Spinal cord (tissue), 10 donors: ENCODE measurements at places on chromosomes 5 and 9.

- DNase-seq: peak; percentile 65
These were observed 17.9 kb upstream of the POC5 start for GRCh38 chr5:75734913-75735789.

DNA sequence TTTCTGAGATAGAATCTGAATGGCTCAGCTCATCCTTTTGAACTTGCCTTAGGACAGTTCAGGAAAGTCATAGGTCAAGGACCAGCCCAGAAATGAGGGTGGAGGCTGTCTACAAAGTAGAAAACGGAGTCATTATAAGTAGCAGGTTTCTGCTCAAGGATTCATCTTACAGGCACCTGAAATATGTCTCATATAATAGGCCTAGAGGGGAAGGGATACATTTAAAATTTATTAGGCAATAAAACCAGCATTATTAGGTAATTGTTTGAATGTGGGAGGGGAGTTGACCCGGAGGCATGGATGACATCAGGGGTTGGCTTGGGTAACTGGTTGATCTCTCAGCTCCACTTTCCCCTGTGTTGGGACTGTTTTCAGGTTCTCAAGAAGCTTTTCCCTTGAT is 11.9 kb upstream of the GALNT10 start:
- no peak for DNase-seq

GRCh38 chr5:84550222-84550621 is 165.5 kb upstream of the EDIL3 start:
- DNase-seq: no peak

DNA sequence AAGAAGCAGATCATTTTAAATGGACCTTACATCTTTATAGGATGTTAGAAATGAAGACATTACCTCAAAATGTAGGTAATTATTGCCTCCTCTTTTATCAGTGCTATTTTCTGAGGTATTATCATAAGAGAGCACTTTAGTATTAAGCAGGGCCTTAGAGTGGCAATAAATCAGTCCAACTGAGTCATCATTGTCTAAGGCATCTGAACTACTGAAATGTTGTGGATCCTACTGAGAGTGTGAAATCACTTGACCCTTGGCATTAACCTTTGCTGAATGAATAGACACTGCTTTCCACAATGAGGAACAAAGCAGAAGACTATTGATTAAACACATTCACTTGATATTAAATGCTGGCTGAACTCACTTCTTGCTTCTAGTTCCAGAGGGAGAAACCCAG is 224.6 kb upstream of the ARRDC3 start:
- DNase-seq: no peak

GRCh38 chr5:8993031-8993430 is 552.8 kb downstream of the SEMA5A start:
- no peak for DNase-seq

- DNase-seq: no peak
These were observed 68.3 kb upstream of the TBC1D2 start for GRCh38 chr9:98323831-98324135.

- no peak for DNase-seq
These were observed 245.1 kb downstream of the DOCK8 start for GRCh38 chr9:459491-460444.

GRCh38 chr9:101536351-101536750 is 2.7 kb downstream of the RNF20 start:
- DNase-seq: no peak

GRCh38 chr5:66174338-66174737 is 30.2 kb downstream of the SREK1 start:
- peak; percentile 64 for DNase-seq

- DNase-seq: no peak
These were observed 6.2 kb downstream of the EXOC3 start for GRCh38 chr5:449151-449550.

DNA sequence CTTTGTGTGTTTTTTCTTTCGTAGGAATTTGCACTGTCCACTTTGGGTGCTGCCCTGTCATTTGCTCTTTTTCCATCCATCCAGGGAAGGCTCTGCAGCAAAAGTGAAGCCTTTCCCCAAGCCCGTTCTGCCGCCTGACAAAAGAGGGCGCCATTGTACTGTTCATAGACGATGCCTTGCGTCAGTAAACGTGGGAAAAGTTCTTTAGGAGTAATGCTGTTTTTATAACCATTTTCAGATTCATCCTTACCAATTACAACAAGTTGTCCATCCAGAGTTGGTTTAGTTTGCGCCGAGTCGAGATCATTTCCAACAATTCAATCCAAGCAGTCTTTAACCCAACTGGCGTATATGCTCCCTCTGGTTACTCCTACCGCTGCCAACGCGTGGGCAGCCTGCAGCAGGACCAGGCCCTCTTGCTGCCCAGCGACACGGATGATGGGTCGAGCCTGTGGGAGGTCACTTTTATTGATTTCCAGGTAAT is 34.3 kb upstream of the RPS23 start:
- peak; percentile 39 for DNase-seq

DNA sequence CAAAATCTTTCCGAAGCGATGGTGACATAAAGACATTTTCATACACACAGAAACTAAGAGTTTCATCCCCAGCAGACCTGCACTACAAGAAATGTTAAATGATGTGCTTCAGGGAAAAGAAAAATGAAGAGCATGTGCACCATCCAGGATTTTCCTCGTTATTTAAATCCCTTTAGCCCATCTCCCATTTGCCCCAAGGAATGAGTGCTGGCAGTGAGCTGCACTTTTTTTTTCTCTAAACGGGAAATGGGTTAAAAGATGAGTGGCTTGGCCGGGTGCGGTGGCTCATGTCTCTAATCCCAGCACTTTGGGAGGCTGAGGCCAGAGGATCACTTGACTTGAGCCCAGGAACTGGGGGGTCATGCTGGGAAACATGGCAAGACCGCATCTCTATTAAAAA is 6.8 kb upstream of the LRRC14B start:
- no peak for DNase-seq

GRCh38 chr9:14025741-14026140 is 288.2 kb downstream of the NFIB start:
- no peak for DNase-seq

DNA sequence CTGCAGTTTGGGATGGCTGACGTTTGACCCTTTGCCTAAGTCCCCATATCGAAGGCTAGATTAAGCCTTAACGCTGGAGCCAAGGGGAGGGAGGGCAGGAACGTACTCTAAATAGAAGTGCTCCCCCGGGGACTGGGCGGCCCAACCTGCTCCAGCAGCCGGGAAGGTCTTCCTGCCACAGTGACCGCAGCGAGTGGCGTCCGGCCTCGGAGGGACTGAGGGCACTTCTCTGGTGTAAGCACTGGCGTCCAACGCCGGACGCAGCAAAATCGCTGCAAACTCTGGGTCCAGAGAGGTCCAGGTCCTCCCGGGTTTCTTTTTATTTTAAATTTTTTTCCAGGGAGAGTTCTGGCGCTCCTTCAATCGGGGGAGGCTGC is 505 bp upstream of the ACER2 start:
- peak; percentile 7 for DNase-seq

GRCh38 chr9:84261070-84261746 is 79.3 kb downstream of the SLC28A3 start:
- peak; percentile 68 for DNase-seq

GRCh38 chr9:109794361-109795012 is 14.5 kb downstream of the PALM2AKAP2 start:
- DNase-seq: no peak

GRCh38 chr5:71860048-71860447 is 141.0 kb downstream of the CARTPT start:
- no peak for DNase-seq

DNA sequence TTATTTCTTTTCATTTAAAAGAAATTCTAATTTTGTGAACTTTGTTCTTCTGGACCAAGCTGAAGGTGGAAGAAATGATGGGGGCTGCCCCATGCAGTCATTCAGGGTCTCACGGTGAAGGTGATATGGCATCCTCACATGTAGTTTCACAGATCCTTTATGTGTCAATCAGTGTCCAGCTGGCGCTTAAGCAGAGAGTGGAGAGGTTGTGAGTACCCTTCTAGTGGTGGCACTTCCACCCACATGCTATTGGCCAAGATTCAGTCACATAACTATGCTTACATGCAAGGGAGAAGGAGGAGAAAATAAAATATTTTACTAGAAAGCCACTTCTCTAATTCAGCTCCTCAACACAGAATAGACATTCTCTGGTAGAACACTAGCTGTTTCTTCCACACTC is 34.7 kb downstream of the PLPPR1 start:
- no peak for DNase-seq

GRCh38 chr5:137096149-137097103 is 402.7 kb downstream of the SPOCK1 start:
- DNase-seq: no peak

GRCh38 chr9:83011611-83012010 is 51.3 kb downstream of the RASEF start:
- DNase-seq: no peak

DNA sequence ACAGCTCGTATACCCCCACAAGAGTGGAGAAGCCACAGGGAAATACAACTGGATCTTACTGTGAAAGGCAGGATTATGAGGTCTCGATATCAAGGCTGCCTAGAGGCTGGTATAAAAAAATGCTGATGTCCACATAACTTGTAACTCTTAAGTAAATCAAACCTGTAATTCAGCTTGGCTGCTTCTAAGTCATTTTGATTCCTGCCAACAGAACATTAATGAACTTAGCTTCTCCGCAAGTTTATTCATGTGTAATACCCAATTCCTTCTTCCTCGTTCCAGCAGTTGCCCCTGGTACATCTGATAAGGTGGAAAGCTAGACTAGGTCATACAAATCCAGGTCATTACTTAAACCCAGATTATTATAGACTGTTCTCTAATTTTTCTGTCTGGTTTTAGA is 16.4 kb upstream of the SMIM15 start:
- DNase-seq: no peak

DNA sequence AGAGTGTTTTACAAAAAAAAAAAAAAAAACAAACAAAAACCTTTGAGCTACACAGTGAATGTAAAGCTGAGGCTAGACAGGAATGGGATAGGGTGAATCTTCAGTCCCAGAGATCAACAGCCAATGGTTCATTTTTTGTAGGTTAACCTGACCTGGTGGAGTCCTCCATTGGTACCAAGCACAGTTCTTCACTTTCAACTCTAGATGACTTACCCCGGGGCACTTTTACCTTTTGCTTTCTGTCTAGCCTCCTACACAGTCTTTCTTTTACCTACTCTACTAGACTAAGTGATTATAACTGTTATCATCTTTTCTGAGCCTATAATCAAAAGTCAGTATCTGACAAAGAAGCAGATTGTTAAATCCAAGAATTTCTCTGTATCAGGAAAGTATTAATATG is 50.9 kb downstream of the ANXA2R start:
- DNase-seq: no peak

GRCh38 chr5:133729800-133730199 is 117.5 kb upstream of the FSTL4 start:
- no peak for DNase-seq

DNA sequence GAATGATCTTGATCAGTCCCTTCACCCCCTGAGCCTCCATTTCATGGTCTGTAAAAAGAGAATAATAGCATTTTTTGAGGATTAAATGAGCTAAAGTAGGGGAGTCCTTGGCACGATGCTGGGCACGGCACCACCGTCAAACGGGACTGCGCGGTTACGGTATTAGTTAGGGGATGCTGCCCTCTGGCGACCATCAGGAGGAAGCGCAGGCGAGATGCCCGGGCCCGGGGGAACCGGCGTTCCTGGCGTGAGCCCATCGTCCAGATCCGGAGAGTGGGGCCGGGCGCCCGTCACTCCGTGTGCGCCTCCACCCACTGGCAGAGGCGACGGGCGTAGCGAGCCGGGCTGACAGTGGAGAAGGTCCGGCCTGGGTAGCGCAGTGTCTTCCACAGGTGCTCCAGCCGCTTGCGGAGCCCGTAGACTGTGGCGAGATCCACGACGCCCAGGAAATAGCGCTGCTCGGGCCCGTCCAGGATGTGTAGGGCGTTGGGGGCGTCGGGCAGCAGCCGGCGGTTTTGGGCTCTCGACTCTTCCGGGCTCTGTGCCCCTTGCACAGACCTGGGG is 4.8 kb upstream of the ST6GALNAC4 start:
- peak; percentile 77 for DNase-seq

DNA sequence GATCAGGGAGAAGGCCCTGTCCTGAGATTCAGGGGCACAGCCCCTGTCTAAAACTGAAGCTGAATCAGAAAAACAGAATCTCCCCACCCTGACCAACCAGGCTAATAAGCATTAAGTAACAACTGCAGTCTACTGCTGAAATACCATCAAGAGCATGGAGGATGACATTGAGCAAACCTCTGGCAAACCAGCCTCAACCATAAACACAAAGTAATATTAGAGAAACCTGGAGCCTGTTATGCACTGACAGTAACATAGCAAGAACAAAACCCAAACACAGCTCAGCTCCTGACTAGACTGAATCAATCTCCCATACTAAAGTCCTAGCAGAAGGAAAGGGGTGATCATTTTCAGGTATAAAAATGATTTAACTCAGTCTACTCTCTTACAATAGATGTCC is 24.8 kb upstream of the CCL21 start:
- DNase-seq: no peak

- DNase-seq: no peak
These were observed 14.2 kb upstream of the PSIP1 start for GRCh38 chr9:15524845-15525455.

- DNase-seq: peak; percentile 28
These were observed 181.7 kb downstream of the DOCK8 start for GRCh38 chr9:396396-396795.

DNA sequence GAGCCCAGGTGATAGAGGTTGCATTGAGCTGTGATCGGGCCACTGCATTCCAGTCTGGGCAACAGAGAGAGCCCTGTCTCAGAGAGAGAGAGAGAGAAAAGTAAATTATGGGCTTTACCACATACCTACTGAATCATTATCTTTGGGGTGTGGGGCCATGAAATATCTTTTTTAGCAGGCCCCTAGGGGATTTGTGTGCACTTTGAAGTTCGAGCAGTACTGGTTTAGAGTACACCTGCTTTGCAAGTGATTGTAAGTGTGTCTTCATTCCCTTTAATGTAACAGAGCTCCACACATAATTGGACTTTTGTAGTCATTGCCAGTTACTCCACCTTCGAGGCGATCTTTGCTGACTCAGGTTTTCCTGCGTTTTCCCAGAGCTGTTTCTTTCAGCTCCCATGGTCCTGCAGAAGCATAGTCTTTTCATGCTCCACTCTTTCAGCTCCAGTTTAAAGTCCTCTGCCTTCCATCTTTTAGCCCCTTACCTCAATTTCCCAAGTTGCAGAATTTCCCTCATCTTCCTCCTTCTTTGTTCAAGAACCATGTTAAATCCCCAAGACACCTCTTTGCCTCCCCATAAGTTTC is 24.0 kb upstream of the FRMPD1 start:
- no peak for DNase-seq

- no peak for DNase-seq
These were observed 153.9 kb downstream of the GPBP1 start for GRCh38 chr5:57327561-57328367.

GRCh38 chr5:36946101-36946500 is 69.5 kb downstream of the NIPBL start:
- no peak for DNase-seq

DNA sequence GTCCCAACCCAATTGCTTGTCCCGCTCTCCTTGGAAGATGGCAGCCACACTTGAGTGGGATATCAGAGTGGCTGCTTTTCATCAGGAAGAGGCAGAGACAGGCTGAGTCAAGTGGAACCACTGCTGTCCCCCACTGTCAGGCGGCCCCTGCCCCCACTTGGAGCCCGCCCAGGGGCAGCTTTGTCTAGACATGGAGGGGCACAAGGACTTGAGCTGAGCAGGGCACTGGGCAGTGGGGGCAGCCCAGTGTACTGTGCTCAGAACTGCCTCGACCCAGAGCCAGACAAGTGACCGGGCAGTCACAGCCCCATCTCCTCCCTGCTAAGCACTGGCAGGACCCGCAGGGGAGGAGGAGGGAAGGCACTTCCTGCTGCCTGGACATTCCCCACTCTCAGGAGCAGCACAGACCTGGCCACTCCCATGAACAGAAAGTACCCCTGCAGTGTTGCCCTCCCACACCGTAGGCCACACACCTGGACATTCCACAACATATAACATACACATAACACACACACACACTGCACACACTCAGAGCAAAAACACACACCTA is 91.0 kb downstream of the MRPL36 start:
- DNase-seq: no peak
